ENCODE measurements at places on chromosomes 7 and 10.

- no peak for DNase-seq
Observed at GRCh38 chr7:154794147-154794780, 208.7 kb downstream of the PAXIP1 start.

DNA sequence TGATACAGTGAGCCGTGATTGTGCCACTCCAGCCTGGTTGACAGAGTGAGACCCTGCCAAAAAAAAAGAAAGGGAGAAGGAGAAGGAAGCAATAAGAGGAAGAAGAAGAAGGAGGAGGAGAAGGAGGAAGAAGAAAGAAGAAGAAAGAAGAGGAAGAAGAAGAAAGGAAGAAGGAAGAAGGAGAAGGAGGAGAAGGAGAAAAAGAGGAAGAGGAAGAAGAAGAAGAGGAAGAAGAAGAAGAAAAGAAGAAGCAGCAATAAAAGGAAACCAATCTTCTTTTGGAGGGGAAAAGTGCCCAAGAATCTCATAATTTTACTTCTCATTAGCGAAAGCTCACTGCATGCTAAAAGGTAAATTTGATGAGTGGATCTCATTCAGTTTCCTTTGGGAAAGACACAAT is 85.7 kb upstream of the GLCCI1 start:
- DNase-seq, result no peak

- no peak for DNase-seq
Observed at GRCh38 chr10:71087622-71088021, 124.7 kb upstream of the UNC5B start.

- DNase-seq, result no peak
Observed at GRCh38 chr10:87991946-87992345, 128.5 kb downstream of the PTEN start.

GRCh38 chr7:22667562-22668239 is 59.3 kb upstream of the IL6 start:
- no peak for DNase-seq

DNA sequence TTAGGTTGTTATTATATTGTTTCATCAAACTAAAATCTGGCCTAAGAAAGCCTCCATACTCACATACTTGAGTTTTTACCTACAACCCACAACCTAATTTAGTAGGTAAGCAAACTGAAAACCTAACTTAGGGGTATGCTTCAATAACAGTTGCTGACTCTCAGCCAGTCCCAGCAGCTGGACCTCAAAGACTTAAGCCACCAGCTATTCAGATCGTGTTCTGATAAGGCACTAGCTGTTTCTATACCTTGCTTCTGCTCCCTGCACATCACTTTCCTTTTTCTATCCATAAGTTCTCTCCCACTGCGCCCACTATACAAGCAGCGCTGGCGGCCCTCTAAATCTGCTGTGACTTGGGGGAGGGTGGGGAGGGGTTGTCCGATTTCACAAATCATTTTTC is 42.3 kb downstream of the SUGCT start:
- no peak for DNase-seq

GRCh38 chr10:71234970-71235685 is 22.8 kb downstream of the UNC5B start:
- DNase-seq, result no peak

GRCh38 chr7:142412551-142413193 is 154.8 kb upstream of the PRSS58 start:
- no peak for DNase-seq

- no peak for DNase-seq
Observed at GRCh38 chr10:22823109-22823508, 104.7 kb upstream of the ARMC3 start.

DNA sequence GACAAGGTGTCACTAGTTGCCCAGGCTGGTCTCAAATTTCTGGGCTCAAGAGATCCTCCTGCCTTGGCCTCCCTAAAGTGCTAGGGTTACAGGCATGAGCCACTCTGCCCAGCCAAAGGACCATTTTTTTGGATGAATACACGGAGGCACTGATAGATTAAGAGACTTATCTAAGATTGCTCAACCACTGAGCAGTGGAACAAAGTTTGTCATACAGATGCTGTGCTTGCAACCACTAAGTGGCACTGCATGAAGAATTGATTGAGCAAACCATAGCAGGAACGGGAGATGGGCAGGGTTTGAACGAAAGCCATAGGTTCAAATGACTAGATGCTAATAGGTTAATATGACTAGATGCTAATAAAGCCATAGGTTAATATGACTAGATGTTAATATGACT is 61.1 kb downstream of the EBLN1 start:
- no peak for DNase-seq

GRCh38 chr10:13813550-13813949 is 226.8 kb downstream of the PRPF18 start:
- no peak for DNase-seq

GRCh38 chr7:4136501-4137110 is 545.5 kb upstream of the FOXK1 start:
- no peak for DNase-seq

DNA sequence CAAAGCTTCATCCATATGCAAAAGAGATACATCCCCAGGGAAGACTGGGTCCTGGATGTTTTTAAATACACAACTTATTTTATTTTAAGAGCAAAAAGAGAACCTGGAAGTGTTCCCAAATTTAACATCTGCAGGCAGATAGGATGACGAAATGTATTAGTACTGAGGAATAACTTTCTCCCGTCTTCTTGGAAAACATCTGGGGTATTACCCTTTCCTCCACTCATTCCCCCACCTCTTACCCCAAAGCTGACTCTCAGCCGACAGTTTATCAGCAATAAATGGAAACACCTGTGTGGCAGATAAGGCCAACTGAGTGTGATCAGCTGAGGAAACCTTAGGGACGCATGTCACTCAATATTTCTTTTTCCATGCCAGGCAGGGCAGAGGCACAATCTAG is 435.6 kb upstream of the NPVF start:
- no peak for DNase-seq

DNA sequence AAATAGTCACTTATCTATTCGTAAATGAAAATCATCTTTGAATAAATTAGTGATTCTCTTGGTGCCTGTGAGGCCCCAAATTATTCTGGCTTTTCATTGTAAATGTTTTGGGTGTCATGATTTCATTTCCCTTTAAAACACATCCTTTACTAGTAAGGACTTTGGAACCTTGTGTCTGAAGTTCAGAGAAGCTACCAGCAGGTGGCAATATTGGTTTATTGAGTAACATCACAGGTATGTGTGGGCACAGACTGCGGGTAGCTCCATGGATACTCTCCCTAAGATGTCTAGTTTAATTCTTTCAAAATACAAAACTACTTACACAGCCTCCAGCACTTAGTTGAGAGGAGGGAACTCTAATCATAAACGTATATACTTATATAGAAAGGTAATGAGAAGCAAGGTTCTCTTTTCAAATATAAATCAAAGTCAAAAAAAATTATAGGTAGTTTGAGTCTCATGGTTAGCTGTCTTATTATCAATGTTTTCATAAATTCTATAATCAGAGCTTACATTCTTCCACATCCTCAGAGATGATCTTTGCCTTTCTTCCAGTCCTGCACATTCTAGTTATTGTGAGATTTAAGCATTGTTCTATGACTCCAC is 449.6 kb downstream of the GRM8 start:
- DNase-seq, result no peak

- no peak for DNase-seq
Observed at GRCh38 chr10:114515298-114515914, 111.1 kb upstream of the AFAP1L2 start.

- no peak for DNase-seq
Observed at GRCh38 chr10:75610183-75610582, 178.8 kb downstream of the LRMDA start.
